ENCODE measurements at places on chromosomes 1 and 21.

DNA sequence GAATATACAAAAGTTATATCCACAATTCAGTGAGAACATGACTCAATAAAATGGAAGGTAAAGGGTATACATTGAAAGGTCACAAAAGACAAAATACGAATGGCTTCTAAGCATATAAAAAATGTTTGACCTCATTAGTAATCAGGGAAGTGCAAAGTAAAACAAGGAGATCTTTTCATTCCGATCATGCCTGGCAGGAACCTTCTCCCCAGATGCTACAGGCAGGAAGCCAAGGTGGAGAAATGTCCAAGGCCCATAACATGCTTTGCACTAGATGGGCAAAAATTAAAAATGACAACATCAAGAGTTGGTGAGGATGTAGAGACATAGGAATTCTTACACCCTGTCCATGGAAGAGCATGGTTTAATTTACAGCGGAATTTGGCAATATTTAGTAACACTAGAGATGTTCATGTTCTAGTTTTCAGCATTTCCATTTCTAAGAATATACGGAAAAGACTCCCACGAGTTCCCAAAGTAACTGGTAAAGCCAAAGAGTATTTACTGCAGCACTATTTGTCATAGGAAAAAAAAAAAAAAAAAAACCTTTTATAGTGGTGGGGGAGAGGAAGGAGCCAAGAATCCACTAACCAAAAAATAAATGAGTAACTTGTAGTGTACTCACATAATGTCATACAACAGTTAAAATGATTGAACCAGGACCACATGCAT lies 184.5 kb upstream of the KAZN start:
- no peak for DNase-seq

GRCh38 chr1:26684763-26685508 lies 10.9 kb upstream of the ARID1A start:
- DNase-seq = no peak

- DNase-seq = no peak
Measured at GRCh38 chr1:155175927-155176371, 2.3 kb downstream of the TRIM46 start.

DNA sequence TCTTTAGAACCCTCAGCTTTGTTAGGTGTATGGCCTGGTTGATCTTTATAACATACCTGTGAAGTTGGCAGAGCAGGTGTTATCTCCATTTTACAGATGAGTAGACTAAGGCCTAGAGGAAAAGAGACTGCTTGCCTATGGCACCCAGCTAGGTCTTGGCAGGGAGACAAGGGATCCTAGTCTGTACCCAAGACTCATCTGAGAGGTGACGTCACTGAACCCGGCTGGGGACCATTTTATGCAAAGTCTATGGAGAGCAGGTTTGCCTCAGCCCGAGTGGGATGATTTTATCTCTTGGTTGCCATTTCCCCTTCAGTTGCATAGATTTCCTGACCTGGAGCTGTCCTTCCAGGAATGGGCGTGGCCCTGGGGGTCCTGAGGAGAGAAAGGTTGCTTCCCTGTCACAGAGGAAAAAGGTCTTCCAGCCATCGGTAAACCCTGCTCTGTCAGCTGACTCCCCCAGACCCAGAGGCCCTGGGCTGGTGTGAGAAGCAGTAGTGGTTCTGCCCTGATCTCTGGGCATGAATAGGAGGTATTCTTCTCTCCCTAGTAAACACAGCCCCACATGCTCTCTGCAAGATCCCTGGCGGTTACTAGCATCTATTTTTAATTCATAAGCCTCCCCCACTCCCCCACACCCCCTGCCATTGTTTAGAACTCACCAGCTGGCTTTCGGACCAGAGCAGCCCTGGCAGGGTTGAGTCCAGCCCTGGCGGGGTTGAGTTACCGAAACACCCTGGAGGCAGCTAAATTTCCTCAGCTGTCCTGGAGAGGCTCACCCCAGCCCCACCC lies 19.6 kb downstream of the TMCC2 start:
- DNase-seq = no peak

DNA sequence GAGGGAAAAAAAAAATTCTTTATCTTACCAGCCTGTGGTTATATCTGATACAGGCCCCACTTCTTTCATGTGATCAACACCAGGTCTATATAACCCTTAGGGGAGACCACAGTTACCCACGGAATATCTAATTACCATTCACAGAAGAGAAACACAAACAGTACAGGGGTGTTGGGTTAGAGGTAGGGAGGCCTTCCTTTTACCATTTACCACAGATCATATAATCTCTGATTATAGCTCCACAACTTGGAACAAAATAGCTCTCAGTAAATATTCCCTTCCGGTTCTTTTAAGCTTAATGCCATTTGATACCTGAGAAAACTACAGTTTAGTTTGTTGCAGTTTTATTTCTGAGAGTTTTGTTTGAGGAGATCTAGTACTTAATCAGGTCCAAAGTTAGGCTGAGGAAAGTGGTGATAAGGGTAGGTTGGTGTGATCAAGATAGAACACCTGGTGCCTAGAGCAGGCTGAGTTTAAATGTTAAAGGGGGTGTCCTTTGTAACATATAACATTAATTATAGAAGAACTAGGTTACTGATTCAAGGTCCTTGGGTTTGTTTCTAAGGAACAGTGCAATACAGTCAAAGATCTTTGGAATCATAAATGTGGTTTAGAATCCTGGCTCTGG lies 14.1 kb downstream of the EPB41 start:
- DNase-seq = no peak

DNA sequence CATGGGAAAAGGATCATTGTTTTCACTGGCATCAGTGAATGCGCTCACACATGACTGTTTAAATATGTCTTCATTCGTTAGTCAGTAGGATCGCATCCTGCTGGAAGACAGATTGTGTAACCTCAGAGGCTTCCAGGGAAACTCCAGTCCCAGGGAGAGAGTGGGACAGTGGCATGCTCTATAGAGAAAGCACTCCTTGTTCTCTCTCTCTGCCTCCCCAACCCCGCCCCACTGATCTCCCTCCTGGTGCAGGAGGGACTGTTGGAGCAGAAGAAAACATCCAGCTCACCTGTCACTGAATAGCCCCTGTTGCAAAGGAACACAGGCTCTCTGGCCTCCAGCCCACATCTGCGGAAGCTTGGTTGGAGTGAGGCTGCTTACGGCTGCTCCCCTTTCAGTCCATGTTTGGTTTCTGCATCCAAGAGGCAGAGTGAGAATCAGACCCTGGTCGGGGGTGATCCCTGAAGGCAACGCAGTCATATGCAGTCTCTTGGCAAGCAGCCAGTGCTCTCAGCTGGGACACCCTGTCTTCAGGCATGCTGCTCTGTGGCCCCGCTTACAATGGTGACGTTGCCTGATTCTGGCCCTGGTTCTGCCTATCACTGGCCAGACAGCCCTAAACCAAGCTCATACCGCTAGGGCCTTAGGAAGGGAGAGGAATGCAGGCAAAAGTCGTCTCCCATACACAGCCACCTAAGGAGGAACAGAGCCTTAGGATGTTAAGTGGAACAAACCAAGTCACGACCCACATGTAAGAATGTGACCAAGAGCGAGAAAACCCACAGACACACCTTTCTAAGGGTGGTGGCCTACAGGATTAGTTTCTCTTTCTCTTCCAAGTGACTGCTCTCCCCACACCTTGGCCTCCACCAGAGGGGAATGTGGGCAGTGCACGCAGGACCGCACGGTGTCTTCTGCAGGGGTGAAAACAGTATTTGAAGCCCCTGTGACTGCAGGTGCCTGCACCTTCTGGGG lies 39.7 kb downstream of the BACE2 start:
- DNase-seq = no peak

DNA sequence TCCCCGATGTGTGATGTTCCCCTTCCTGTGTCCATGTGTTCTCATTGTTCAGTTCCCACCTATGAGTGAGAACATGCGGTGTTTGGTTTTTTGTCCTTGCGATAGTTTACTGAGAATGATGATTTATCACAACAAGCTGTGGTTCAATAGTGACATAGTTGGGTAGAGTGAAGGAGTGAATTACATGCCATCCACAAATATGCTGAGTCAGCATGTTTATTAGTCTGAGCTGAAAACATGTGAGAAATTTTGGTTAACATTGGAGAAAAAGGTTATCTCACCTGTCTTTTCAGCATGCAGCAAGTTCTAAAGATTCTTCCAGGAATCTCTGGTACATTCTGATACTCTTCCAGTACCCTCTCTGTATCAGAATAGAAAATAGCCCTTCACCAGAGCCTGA lies 19.0 kb downstream of the OR2L3 start:
- DNase-seq = no peak

GRCh38 chr1:234900595-234900994 lies 228.0 kb downstream of the TOMM20 start:
- no peak for DNase-seq

GRCh38 chr1:9332513-9333143 lies 39.9 kb downstream of the SPSB1 start:
- no peak for DNase-seq

GRCh38 chr1:51792864-51793263 lies 85.7 kb downstream of the NRDC start:
- no peak for DNase-seq

GRCh38 chr1:23249787-23250454 lies 32.6 kb upstream of the HTR1D start:
- DNase-seq = no peak

- peak; percentile 87 for DNase-seq
Measured at GRCh38 chr1:9890224-9890731, 19.8 kb downstream of the CTNNBIP1 start.

DNA sequence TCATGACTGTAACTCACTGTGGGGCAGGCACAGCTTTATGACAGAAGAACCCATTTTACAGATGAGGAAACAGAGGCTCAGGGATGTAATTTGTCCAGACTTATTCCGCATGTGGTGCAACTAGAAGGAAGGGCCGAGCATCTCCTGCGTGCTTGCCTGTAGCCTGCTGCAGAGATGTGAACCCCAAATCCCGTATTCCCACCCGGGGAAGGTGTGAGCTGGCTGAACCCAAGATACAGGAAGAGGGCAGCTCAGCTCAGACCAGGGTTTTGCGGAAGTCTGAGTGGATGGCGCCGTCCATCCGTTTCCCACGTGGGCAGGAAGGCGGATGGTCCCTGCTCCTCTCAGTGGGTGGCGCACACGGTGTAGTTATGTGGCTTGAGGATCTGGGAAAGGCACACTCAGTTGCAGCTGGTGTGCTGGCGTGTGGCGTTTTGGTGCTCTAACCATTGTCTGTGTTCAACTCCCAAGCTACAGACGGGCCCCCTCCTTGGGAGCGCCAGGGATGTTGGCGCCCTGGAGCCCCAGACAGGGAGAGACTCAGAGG lies 1.2 kb downstream of the CROCC start:
- DNase-seq = no peak

DNA sequence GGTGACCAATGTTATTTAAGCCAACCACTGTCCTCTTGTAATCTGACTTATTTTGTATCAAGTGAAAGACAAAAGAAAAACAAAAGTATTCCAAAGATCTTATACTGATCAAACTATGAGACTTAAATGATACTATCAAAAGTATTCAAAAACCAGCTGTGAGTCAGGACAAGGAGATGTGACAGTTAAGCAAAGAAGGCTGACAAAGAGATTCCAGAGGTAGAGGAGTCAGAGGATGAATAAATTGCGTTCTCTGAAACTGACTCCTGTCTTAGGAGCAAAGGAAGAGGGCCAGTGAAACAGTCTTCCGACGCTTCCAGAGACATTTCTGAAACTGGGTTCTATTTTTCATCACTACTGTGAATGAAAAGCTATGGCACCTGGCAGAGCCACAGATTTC lies 20.9 kb downstream of the TMEM50B start:
- no peak for DNase-seq

- DNase-seq = no peak
Measured at GRCh38 chr21:35849144-35849543, 211.2 kb downstream of the SETD4 start.

DNA sequence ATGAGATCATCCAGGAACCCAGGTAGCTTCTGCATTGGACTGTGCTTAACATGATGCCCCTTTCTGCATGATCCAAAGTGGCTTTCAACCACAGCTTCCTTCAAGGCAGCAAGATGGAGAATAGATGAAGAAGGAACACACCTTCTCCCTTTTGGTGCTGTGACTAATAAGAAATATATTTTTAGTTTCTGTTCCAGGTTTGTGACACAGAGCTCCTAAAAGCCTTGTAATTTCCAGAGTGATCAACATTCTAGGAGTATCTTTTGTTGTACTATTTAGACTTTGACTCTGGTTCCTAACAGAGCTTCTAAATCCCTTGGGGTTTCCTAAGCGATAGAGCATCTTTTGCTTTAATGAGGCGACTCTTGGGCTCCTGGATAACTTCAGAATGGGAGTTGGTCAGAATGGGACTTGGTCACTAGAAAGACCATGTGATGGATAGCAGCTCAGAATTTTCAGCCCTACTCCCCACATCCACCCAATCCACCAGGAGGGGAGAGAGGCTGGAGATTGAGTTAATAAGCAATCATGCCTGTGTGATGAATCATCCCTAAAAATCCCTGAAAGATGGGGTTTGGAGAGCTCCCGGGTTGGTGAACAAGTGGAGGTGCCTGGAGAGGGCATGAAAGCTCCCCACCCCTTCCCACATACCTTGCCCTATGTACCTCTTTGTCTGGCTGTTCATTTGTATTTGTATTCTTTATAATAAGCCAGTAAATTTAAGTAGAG lies 134.8 kb downstream of the FGGY start:
- DNase-seq = no peak

DNA sequence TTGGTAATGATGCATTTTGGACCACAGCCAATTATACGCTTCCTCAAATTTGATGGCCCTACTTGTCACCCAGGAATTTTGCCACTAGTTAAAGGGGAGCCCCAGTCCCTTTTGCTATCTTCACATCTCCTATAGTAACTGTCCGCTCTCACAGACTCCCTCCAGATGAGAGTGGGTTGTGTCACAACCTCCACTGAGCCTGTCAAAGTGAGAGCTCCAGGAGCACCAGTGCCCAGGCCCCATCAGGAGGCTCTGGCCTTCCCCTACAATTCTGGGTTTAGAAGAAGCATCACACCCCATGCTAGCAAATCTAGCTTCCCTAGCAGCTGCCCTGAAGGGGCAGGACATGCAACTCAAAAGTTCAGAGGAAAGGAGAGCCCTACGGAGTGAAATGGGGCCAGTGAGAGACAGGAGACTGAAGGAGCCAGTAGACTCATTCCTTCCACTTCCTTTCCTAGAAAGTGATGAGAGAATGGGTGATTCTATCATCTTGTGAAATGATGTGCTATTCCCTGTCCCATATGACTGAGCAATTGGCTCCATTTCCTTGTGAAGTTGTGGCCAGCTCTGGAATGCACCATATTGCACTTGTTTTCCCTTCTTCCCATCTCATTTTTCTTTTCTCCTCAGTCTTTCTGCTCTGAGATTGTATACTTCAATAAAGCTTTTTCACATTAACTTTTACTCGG lies 541.3 kb downstream of the DPYD start:
- no peak for DNase-seq

GRCh38 chr1:183394435-183394834 lies 23.7 kb downstream of the NMNAT2 start:
- no peak for DNase-seq

Measured in HCT116 (cell line).